ENCODE measurements at places on chromosomes 3 and 15.

DNA sequence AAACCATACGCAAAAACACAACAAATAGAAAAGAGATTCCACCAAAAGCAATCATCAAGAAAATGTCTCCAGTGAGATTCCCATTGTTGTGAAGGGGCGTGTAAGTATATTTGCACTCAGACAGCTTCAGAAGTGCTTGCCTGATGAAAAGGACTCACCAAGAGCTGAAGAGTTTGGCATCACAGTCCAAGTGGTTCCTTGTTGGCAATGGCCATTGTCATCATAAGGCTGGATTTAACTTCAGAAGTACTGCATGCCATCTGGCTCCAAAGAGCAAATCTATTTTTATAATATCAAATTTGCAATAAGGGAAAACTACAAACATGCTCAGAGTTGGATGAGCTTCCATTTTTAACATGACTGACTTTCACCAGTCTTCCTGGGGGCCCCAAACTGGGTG, 505.3 kb upstream of the NR2F2 start:
- no peak for DNase-seq

DNA sequence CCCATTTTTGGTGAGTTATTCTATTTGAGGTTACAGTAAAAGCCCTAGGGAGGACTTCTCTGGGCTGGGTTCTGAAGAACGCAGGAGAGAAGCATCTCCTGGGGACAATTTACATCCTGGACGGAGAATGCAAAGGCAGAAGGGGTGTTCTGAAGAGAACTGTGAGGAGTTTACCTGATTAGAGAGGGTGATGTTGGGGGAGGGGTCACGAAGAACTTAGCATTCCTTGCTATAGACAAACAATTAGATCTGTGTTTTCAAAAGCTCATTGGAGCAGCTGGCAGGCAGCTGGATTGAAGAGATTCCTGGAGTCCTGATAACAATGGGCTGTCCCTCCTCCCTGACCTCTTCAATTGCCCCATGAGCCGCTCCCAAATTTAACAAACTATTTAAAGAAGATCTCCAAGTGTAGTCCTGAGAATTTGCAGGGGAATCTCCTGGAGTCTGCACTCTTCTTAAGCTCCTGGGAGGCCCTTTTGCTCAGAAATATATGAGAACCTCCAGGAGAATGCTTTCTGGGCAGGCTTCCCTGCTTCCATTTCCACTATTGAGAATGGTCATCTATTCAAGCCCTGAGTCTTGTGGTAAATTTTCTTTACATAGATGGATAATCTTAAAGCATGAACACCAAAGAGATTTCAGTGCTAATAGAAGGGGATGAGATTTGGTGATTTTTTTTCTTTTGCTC, 55.3 kb downstream of the ARHGAP31 start:
- no peak for DNase-seq

DNA sequence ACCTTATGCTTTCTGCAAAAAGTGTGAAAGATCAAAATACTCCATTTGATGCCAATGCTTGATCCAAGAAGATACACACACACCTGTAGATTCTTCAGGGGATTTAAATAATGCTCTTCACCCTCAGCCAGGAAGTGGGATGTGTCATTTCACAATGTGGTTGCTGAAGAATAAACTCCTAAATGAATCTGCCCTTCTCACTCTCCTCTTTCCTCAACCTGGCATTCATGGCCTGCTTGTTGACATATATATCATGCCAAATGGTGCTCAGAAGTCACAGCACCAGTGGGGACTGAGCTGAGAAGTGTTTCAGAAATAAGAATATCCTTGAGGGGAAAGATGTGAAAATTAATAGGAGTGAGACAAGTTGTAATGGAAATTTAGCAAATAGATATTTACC, 146.6 kb upstream of the ARHGEF26 start:
- DNase-seq, result no peak

GRCh38 chr15:66071160-66071920, 182.2 kb downstream of the MEGF11 start:
- peak; percentile 26 for DNase-seq

DNA sequence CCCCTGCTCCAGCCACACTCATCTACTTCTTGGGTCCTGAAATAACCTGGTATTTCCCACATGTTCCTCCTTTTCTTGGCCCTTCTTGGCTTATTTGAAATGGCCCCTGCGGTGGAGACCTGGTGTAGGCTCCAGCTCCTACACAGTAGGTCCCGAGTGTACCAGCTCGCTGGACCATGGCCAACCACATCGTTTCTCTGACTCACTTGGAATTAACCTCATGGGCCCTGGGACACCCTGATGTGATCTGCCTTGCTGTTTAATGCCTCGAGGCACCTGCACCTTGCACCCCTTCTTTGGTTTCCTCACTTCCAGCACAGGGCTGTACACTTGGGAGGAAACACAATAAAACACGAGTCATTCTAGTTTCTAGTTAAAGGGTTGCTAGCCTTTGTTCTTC, 60.3 kb downstream of the FEM1B start:
- DNase-seq, result no peak

GRCh38 chr3:105327662-105328337, 38.9 kb upstream of the ALCAM start:
- DNase-seq, result no peak

GRCh38 chr3:191889756-191890155, 428.8 kb downstream of the PYDC2 start:
- no peak for DNase-seq

DNA sequence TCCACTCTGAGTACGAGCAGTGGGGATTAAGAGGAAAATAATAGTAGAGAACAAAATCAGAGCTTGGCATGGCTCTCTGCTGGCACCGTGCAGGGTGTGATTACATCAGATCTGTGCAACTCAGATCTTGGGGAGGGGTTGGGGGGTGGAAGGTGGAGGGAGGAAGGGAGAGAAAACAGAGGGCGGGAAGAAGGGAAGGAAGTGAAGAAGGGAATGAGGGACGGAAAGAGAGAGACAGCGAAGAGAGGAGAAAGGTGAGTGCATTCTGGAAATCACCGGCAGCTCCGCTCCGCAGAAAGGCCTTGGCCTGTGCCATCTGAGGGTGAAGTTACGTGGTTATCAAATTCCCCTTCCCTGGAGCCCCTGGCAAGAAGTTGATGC, 31.0 kb upstream of the ADAMTS17 start:
- no peak for DNase-seq

- DNase-seq, result no peak
These were observed 59.9 kb downstream of the ST8SIA2 start for GRCh38 chr15:92453607-92454006.

DNA sequence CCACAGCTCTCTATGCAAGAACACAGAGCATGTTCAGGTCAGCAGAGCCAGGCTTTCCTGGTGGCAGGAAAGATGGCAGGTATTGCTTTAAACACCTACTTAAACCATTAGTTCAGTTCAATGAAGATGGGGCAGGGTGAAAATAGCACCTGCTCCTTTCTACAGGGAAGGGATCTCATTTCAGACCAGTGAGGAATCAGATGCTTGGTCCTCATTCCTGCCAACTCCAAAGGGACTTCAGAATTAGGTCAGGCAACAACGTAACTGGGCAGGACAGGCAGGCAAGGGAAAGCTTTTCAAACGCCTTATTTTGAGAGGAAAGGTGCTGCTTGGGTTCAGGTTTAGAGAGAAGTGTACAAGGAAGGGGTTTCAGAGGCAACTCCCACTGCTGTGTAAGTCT, 12.6 kb upstream of the RPS17 start:
- no peak for DNase-seq

DNA sequence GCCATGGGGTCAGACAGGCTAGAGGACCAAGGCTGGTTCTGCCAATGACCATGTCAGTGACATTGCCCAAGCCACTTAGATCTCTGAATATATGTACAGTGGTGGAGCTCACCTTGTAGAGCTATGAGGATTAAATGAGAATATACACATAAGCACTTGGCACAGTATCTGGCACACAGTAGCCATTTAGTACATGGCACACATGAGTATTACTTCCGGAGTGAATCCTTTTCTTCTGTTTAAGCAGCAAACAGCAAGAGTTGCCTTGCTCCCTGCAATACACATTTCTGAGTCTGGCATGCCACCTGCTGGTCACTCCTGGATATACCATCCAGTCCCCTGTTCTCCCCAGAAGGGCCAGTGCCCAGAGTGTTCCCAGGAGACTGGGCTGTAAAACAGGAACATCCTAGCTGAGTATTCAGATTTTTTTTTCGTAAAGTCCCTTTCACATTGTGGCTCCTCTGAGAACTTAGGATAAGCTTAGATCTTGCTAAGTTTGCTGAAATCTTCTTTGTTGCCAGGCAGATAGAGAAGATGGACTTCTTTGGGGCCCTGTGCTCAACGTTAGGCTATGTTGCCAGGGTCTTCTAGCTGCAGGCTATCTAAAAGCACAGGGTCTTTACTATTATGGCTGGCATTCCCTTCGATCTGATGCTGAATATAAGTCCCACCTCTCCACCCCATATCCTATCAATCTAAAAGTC, 203.4 kb downstream of the ADAMTS9 start:
- no peak for DNase-seq

DNA sequence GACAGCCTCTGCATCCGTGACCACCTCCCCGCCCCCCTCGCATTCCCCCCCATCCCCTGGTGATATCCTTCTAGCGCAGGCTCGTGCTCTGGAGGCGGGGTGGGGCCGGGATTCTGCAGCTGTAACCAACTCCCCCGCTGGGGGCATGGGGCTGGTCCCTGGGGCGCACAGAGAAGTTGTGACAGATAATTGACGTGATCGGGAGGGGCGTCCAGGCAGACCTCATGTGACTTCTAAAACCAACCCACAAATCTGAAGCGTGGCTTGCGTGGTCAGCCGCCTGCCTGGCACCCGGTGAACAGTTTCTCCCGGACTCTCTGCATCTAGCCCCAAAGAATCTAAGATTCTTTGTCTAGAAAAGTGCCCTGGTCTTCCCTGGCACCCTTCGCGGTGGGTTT, 100.6 kb upstream of the IGF1R start:
- peak; percentile 84 for DNase-seq

DNA sequence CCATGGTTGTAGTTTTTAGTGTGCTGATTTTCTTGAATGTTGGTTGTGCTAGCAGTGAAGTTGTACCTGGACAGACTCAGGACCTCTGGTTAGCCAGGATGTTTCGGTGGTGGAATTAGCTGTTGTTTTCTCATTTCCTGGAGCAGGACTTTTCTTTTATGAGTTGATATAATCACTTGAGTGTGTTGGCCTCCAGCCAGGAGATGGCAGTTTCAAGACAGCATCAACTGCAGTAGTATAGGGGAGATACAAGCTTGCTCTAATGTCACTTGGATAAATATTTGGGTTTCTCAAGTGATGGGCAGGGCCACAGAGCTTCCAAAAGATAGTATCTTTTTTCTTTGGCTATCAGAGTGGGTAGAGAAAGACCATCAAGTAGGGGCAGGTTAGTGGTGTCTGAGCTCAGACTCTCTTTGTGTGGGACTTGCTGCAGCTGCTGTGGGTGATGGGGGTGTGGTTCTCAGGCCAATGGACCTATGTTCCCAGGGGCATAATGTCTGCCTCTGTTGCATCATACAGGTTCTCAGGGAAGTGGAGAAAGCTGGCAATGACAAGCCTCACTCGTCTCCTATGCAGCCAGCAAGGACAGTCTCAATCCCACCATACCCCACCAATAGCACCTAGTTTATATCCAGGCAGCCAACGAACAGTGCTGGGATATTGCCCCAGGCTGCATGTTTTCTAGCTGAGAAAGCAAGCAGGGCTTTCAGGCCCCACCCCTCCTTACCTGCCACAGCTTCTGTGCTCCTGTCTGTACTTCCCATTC, 14.6 kb upstream of the OR5K2 start:
- no peak for DNase-seq

- no peak for DNase-seq
These were observed 19.5 kb downstream of the NBEAL2 start for GRCh38 chr3:46998852-46999515.

GRCh38 chr3:175349168-175349567, 490.0 kb downstream of the NAALADL2 start:
- DNase-seq, result no peak

GRCh38 chr3:58332575-58333188, at the start of gene PXK:
Gene PXK, plus strand, starts transcription at chr3:58332892. Its CDS starts 97 bp downstream, at chr3:58332989.
- peak; percentile 95 for DNase-seq

- no peak for DNase-seq
These were observed 41.2 kb upstream of the PIAS1 start for GRCh38 chr15:68012911-68013310.

- no peak for DNase-seq
These were observed 435.8 kb upstream of the EPHA3 start for GRCh38 chr3:88671573-88671972.

DNA sequence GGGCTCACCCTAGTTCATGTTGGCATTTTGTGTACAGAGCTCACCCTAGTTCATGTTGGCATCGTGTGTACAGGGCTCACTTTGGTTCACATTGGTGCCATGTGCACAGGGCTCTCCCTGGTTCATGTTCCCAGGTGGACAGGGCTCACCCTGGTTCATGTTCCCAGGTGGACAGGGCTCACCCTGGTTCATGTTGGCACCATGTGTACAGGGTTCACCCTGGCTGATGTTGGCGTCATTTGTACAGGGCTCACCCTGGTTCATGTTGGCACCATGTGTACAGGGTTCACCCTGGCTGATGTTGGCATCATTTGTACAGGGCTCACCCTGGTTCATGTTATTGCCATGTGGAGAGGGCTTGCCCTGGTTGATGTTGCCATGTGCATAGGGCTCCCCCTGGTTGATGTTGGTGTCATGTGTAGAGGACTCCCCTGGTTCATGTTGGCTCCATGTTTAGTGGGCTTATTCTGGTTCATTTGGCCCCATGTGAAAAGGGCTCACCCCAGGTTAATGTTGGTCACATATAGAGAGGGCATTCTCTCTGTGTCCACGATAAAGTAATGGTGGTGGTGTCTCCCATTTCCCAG, 31.7 kb upstream of the NR2C2 start:
- no peak for DNase-seq

GRCh38 chr15:98725874-98726273, 77.5 kb downstream of the IGF1R start:
- no peak for DNase-seq

- DNase-seq, result no peak
These were observed 75.9 kb upstream of the ATP2B2 start for GRCh38 chr3:10581251-10581650.

- no peak for DNase-seq
These were observed 57.8 kb upstream of the RYK start for GRCh38 chr3:134308350-134308891.

GRCh38 chr15:100116416-100117190, 225.2 kb downstream of the ADAMTS17 start:
- DNase-seq, result no peak

DNA sequence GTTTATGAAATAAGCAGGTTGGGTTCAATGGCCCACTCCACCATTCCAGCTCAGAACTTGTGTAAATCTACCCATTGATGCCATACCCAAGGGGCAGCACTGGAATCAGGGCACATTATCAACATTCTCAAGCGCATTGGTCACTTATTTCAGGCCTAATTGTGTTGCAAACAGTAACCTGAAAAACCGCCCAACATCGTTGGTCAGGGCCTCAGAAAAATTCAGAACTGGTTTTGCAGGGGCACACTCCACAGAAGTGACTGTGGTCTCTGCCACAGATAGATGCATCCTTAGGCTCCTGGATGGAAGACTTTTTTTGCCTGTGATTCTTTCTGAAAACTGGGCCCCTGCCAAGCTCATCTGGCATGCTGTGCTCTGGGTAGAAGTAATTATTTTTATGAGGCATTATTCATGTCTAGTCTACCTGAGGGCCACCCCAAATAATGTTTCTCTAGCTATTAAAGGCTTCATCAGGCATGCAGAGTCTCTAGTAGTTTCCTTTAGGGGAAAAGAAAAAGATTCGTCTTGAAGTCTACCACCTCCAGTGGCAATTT, 21.7 kb upstream of the LRTM1 start:
- DNase-seq, result no peak

- no peak for DNase-seq
These were observed 10.4 kb downstream of the PTPRG start for GRCh38 chr3:61571516-61572336.

GRCh38 chr3:101676216-101676764, 642 bp downstream of the ZBTB11 start:
- DNase-seq, result peak; percentile 98
